Aorta (tissue), 5 donors: ENCODE measurements at places on chromosomes 2 and 18. TPM values are rescaled to one million over a fixed set of nuclear protein-coding genes. Genes with fewer than 3 reads are reported as not detected.
A peak's percentile ranks its signal among the peaks of the same experiment; 100 is the strongest.

SGO2 gene
- total RNA-seq, result 1.7 TPM

- H3K4me3 ChIP-seq, result no peak overlapping the region
- H3K27me3 ChIP-seq, result no peaks in the 10 kb centered on the region
- H3K36me3 ChIP-seq, result no peaks in the 10 kb centered on the region
- H3K27ac ChIP-seq, result peak overlapping the region; percentile 32
- no peaks in the 10 kb centered on the region for H3K4me1 ChIP-seq
- DNase-seq, result no peak
Observed at GRCh38 chr18:3153107-3153704, 66.6 kb downstream of the MYOM1 start.

DNA sequence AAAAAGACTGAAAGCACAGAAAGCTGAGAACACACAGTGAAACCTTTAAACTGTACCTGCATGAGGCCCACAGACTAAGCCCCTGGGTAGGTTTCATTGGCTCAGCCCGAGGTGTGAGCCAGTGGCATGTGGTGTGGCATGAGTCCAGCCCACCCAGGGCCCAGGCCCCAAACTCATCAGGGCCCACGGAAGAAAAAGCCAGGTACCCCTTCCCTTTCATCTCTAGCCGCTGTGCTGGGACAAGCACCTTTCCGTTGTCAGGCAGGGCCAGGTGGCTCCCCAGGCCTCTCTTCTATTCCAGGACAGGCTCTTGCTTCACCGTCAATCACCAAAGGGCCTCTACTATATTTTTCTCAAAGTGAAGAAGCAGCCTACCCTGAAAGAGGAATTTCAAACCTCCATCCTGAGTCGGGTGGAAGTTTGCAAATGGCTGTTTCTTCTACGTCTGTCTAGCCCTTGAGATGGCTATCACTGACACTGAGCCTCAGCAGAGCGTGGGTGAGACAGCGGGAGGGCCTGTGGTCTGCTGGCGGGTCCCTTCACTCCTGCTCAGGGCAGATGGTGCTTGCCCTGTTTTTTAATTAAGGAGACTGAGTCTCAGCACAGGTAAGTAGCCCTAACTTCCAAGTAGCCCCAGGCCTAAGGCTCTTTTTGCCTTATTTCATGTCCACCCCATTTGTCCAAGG is 8.6 kb downstream of the DNAJB2 start:
- H3K4me1 ChIP-seq, result no peaks in the 10 kb centered on the region
- no peak for DNase-seq
- H3K4me3 ChIP-seq, result no peak overlapping the region
- no peak overlapping the region for H3K27ac ChIP-seq

GRCh38 chr2:109497911-109498870 is 115.6 kb downstream of the SEPTIN10 start:
- DNase-seq, result no peak
- no peak overlapping the region for H3K27ac ChIP-seq
- no peak overlapping the region for H3K4me3 ChIP-seq
- no peaks in the 10 kb centered on the region for H3K27me3 ChIP-seq
- no peaks in the 10 kb centered on the region for H3K36me3 ChIP-seq
- H3K4me1 ChIP-seq, result no peaks in the 10 kb centered on the region

MBP gene
- 62.7 TPM for total RNA-seq

GRCh38 chr2:99598441-99598840 is 108.6 kb upstream of the REV1 start:
- H3K36me3 ChIP-seq, result no peaks in the 10 kb centered on the region
- no peak overlapping the region for H3K4me3 ChIP-seq
- no peak overlapping the region for H3K27ac ChIP-seq

- no peaks in the 10 kb centered on the region for H3K27me3 ChIP-seq
- no peak overlapping the region for H3K4me3 ChIP-seq
- H3K36me3 ChIP-seq, result no peaks in the 10 kb centered on the region
- no peak overlapping the region for H3K27ac ChIP-seq
- DNase-seq, result no peak
Observed at GRCh38 chr2:19799881-19800780, 101.7 kb downstream of the TTC32 start.

IL1F10 gene
- not detected for total RNA-seq

ALKAL2 gene
- total RNA-seq, result 14.3 TPM

ZNF2 gene
- total RNA-seq, result 5.9 TPM

IL1R2 gene
- 38.3 TPM for total RNA-seq

DNA sequence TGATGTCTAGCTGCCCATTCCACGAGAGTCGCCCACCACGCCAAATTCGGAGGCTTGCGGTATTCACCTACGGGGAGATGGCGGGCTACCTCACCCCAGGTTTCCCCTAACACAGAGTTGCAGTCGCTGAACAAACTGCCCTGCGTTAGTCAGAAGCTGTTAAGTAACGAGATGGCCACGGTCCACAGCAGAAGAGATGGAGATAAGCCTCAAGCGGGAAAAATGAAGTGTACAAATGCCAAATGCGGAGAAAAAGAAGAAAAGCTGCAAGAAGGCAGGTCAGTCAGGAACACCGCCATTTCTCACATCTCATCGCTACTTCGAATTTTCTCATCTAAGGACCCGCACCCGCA is 425 bp downstream of the ASB3 start:
- H3K27ac ChIP-seq, result no peak overlapping the region
- peaks cover 6% of the 10 kb centered on the region for H3K4me1 ChIP-seq
- no peaks in the 10 kb centered on the region for H3K36me3 ChIP-seq
- DNase-seq, result peak; percentile 53
- no peaks in the 10 kb centered on the region for H3K27me3 ChIP-seq

- no peak overlapping the region for H3K27ac ChIP-seq
- H3K36me3 ChIP-seq, result no peaks in the 10 kb centered on the region
- no peak for DNase-seq
- no peak overlapping the region for H3K4me3 ChIP-seq
- no peaks in the 10 kb centered on the region for H3K4me1 ChIP-seq
Observed at GRCh38 chr2:199663157-199663556, 187.8 kb downstream of the FTCDNL1 start.

- peaks cover 10% of the 10 kb centered on the region for H3K36me3 ChIP-seq
- no peaks in the 10 kb centered on the region for H3K27me3 ChIP-seq
- no peak overlapping the region for H3K4me3 ChIP-seq
- H3K4me1 ChIP-seq, result no peaks in the 10 kb centered on the region
Observed at GRCh38 chr2:217802266-217802665, 200.5 kb downstream of the TNS1 start.

CRACDL gene
- total RNA-seq, result 6.0 TPM

- no peaks in the 10 kb centered on the region for H3K27me3 ChIP-seq
- no peaks in the 10 kb centered on the region for H3K4me1 ChIP-seq
- DNase-seq, result no peak
Observed at GRCh38 chr2:75751360-75751759, 40.6 kb upstream of the GCFC2 start.

DNA sequence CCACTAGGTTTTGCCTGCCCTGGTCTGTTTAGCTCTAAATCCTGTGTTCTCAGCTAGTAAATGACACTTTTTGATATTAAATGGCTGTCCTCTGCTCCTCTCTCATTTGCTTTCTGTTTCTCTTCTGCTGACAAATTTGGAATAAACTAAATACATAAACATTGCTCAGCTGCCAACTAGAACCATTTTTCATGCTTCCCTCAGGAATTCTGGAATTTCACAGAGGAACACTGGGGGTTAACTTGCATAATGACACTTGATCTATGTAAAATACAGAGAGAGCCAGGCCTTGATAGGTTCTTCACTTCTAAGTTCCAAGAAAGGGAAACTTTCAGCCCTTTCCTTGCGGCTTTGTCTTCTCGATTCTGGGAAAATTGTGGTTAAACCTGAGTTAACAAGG is 450.6 kb upstream of the ST6GAL2 start:
- H3K27me3 ChIP-seq, result no peaks in the 10 kb centered on the region
- H3K36me3 ChIP-seq, result no peaks in the 10 kb centered on the region
- no peak overlapping the region for H3K4me3 ChIP-seq
- H3K27ac ChIP-seq, result no peak overlapping the region

- no peaks in the 10 kb centered on the region for H3K27me3 ChIP-seq
- H3K27ac ChIP-seq, result no peak overlapping the region
- H3K4me1 ChIP-seq, result peaks cover 7% of the 10 kb centered on the region
- H3K4me3 ChIP-seq, result no peak overlapping the region
- no peak for DNase-seq
Observed at GRCh38 chr2:45132551-45132950, 123.3 kb upstream of the SIX2 start.

NOP58 gene
- 49.2 TPM for total RNA-seq

NTSR2 gene
- total RNA-seq, result not detected

- H3K36me3 ChIP-seq, result no peaks in the 10 kb centered on the region
- H3K4me1 ChIP-seq, result no peaks in the 10 kb centered on the region
- H3K27ac ChIP-seq, result no peak overlapping the region
- no peak overlapping the region for H3K4me3 ChIP-seq
Observed at GRCh38 chr18:35835833-35836232, 136.6 kb upstream of the RMP24 start.

- H3K36me3 ChIP-seq, result peaks cover 8% of the 10 kb centered on the region
- H3K27ac ChIP-seq, result no peak overlapping the region
- H3K4me1 ChIP-seq, result no peaks in the 10 kb centered on the region
- H3K27me3 ChIP-seq, result no peaks in the 10 kb centered on the region
- H3K4me3 ChIP-seq, result no peak overlapping the region
- peak; percentile 74 for DNase-seq
Observed at GRCh38 chr2:219285894-219286425, 6.8 kb downstream of the DNAJB2 start.

DNA sequence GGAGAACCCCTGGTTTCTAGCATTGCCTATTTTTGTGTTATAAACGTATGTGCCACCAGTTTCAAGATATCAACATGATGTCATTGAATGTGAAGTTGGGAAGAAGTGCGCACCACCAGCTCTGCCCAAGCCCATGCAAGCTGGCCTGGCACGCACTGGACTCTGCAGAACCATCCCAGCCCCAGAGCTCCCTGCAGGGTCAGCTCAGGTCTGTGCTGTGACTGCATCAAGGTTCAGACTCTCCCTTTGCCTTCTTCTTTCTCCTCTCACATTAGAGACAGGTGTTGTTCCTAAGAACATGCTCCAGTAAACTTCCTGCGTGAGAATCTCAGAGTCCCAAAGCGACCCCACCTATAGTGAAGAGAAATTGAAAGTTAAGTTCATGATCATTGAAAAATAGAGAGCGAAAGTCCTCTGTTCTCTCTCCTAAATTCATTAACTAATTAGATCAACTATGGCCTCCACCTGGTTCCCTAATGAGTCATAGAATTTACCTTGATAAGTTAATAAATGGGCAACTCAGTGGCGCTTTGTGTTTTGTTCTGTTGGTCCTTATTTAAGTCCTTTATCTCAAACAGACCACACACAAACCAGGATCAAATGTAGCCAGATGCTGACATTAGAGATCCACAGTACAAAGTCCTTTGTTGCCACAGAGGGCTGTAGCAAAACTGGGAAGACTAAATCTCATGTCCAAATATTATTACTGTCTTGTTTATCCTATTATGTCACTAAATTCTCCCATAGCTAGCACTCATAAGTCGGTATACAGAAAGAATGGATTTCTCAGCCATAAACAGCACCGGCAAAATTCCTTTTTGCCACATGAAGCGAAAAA is 432.3 kb downstream of the STK39 start:
- no peaks in the 10 kb centered on the region for H3K36me3 ChIP-seq
- H3K4me3 ChIP-seq, result no peak overlapping the region
- no peak overlapping the region for H3K27ac ChIP-seq
- H3K4me1 ChIP-seq, result no peaks in the 10 kb centered on the region

DNA sequence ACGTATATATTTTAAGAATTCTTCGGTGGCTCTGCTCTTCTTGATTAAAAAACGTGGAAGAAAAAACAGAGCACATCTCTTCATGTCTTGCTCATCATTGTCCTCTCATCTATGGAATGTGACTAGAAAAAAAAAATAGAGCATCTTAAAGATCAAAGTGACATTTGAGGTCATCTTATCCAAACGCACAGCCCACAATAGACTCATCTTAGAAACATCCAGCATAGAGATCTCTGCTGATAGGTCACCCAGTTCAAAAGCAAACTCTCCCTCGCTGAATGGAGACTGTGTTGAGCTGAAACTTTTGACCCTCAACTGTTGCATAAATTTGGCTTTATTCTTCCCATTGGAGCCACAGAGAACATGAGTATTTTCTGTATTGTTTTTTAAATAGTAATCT is 65.2 kb downstream of the CMPK2 start:
- DNase-seq, result no peak
- no peaks in the 10 kb centered on the region for H3K36me3 ChIP-seq
- H3K4me1 ChIP-seq, result no peaks in the 10 kb centered on the region
- no peak overlapping the region for H3K27ac ChIP-seq

DNA sequence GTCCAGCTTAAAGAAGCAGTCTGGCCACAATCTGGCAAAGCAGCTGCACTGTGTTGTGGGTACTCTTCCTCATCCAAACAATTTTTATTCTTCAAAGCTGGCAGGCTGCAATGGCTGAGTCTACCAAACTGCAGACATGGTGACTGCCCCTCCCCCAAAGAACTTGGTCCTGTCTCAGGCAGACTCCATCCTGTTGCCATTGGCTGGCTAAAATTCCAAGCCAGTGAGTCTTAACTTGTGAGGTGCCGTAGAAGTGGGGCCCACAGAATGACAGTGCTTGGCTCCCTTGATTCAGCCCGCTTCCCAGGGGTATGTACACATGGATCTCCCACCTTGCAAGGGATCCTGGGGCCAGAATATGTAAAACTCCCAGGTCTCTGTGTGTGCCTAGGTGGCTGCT is 14.5 kb upstream of the NXPH2 start:
- H3K27me3 ChIP-seq, result no peaks in the 10 kb centered on the region
- no peaks in the 10 kb centered on the region for H3K36me3 ChIP-seq
- H3K27ac ChIP-seq, result no peak overlapping the region
- no peak for DNase-seq
- H3K4me3 ChIP-seq, result no peak overlapping the region

- DNase-seq, result no peak
- H3K4me1 ChIP-seq, result no peaks in the 10 kb centered on the region
- no peak overlapping the region for H3K27ac ChIP-seq
- no peak overlapping the region for H3K4me3 ChIP-seq
Observed at GRCh38 chr2:118696786-118697465, 150.5 kb downstream of the EN1 start.

DNA sequence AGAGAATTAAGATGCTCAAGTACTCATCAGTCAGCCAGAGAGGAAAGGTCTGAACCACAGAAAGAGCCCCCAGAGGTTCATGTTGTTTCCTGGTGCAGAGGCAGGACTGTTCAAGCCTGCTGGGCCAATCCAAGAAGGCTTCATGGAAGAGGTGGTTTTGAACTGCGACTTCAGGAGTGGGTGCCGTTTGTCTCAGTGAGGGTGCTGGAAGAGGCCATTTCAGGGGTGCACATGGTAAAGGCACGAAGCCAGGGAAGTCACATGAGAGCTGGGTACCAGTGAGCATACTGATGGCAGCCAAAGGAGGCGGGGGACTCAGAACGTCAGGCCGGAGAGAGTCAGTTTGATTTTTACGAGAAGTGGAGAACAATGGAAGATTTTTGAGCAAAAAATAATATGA is 55.5 kb downstream of the EMILIN2 start:
- no peaks in the 10 kb centered on the region for H3K27me3 ChIP-seq
- no peak overlapping the region for H3K27ac ChIP-seq
- H3K36me3 ChIP-seq, result no peaks in the 10 kb centered on the region
- H3K4me1 ChIP-seq, result no peaks in the 10 kb centered on the region
- no peak for DNase-seq

GRCh38 chr2:126874961-126875360 is 23.7 kb upstream of the TEX51 start:
- no peak for DNase-seq
- H3K4me1 ChIP-seq, result no peaks in the 10 kb centered on the region
- no peak overlapping the region for H3K4me3 ChIP-seq
- H3K27me3 ChIP-seq, result no peaks in the 10 kb centered on the region

GRCh38 chr18:23498117-23498516 is 5.2 kb upstream of the RMC1 start:
- no peaks in the 10 kb centered on the region for H3K4me1 ChIP-seq
- no peaks in the 10 kb centered on the region for H3K36me3 ChIP-seq
- DNase-seq, result no peak
- H3K27ac ChIP-seq, result no peak overlapping the region
- no peaks in the 10 kb centered on the region for H3K27me3 ChIP-seq
- H3K4me3 ChIP-seq, result no peak overlapping the region

ZNF396 gene
- 1.9 TPM for total RNA-seq
